ENCODE measurements at places on chromosomes 3 and 15.

DNA sequence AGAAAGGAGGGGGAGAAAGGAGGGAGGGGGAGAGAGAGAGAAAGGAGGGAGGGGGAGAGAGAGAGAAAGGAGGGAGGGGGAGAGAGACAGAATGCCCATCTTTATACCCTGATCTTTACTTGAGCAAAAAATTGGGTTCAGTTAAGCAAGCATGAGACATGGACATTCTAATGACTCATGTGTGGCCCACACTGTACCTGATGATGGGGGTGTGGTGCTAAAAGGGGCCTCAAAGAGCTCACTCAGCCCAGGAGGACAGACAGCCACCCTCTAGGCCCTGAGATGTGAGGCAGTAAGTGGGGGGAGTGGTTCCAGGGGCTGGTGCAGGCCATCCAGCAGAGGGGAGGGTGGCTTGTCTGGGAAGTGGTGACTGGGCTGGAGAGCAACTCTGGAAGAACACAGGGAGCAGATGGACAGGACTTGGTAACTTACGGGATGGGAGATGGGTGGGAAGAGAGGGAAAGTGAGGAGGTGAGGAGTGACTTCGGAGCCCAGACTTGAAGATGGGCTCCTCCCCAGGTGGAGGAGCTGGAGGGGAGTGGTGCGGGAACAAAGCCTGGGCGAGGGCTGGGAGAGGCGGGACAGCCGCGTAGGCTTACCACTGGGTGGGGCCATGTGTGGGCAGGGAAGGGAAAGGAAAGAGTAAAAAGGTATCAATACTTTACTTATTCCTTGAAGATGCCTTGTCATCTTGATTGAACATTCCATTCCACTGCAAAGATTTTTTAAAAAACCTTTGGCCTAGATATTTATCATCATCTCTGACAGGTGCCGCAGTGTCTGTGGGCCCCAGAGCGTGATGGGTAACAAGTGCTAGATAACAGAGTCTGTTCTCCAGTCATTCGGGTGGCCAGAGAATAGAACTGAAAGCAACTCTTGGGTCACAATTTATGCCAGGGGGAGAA is 32.3 kb downstream of the TSPAN3 start:
- no peak for DNase-seq

DNA sequence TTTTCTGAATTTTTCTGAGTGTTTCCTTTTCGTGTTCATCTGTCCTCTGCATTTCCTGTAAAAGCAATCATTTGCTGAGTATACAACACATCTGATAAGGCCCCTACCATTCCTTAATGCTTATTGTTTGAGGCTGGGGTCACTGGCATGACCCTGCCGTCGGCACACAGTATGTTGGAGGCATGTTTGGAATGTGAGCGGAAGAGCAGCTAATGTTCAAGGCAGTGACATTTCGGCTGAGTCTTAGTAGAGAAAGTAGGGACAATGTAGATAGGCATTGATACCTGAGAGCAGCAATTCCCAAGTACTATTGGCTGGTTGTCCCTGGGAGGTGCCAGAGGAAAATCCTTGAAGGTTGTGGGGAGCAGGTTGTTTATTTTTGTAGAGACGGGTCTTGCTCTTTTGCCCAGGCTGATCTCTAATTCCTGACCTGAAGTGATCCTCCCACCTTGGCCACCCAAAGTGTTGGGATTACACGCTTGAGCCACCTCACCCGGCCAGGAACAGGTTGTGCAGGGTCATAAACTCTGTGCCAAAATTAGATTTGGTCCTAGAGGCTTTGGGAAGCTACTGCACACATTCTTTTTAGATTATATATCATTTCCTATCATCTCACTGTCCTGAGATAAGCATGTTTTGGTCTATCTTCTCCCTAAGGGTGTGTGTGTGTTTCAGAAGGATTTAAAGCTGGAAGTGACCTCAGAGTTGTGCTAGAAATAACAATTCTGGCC is 13.5 kb downstream of the PTPN23 start:
- DNase-seq: no peak

- DNase-seq: no peak
These were observed 181.6 kb downstream of the ADAMTSL3 start for GRCh38 chr15:83835479-83835878.

DNA sequence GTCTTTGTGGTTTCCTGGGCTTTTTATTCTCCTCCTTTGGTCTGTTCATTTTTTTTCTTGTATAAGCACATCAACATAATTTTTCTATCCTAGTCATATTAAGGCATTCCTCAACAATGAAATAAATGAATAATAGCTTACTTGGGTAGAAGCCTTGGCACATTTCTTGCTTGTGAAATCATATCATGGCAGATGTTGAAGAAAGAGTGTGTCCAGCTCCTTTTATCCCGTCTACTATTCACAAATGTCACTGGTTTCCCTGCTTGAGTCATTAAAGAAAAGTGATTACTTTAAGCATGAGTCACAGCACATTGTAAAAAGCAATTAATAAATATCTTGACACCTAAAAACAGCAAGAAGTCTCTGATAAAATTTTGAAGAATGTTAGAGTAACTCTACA is 42.1 kb downstream of the MINAR1 start:
- no peak for DNase-seq

- no peak for DNase-seq
These were observed 28.0 kb upstream of the ATG7 start for GRCh38 chr3:11244121-11244677.

DNA sequence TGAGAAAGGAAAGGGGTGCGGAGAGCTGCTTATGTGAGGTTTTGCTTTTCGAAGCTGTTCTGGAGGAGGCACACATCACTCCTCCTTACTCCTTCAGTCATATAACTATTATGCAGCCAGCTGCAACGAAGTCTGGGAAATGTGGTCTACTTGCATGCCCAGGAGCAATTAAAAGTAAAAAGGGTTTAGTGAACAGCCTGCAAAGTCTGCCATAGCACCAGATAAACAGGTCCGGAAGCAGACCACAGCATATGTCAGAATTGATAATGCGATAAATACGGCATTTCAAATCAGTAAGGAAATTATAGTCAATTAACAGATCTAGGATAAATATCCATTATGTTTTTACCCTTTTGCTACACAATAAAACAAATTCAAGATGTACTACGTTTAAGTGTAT is 99.5 kb downstream of the POLR2M start:
- no peak for DNase-seq

DNA sequence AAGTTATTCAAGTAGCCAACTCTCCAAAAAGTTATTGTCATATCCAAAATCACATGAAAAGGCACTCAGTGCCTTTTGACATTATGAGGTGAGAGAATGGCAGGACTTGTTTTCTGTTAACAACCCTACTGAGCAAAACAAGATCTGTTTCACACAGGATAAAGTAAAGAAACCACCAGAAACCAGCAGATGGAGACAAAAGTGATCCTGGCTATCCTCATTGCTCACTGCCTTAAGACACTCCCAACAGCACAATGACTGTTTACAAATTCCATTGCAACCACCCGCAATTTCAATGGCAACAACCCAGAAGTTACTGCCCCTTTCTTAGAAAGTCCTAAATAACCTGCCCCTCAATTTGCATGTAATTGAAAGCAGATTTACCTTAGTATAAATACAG is 352.6 kb upstream of the NDN start:
- DNase-seq: no peak

GRCh38 chr15:76994496-76994895 is 430 bp upstream of the PSTPIP1 start:
- DNase-seq: no peak

DNA sequence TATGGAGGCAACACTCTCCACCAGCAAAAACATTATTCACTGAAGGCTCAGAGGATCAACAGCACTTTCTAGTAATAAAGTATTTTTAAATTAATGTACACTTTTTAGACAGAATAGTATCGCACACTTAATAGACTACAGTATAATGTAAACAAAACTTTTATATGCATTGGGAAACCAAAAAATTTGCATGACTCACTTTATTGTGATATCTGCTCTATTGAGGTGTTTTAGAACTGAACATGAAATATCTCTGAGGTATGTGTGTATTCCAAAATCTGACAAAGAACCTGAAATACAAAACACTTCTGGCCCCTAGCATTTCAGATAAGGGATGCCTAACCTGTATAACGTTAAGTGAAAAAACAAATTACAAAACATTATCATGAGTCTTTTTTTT is 99.7 kb downstream of the PRICKLE2 start:
- no peak for DNase-seq

DNA sequence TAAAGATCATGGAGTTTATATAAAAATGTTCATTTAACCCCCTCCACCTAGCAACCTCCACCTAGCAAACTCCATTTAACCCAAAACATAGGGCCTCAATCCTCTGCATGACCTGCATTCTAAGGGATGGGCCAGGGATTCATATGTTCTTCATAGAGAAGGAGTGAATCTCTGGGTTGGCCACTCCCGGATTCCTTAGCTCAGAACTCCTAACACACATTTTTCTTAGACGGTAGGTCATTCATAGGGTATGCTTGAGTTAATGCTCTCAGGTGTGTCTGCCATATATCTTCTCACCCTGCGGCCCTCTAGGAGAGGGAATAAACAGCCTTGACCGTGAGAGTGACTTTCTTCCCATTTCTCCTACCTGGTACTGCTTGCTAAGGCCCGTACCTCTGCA is 102.0 kb upstream of the IGSF10 start:
- no peak for DNase-seq

DNA sequence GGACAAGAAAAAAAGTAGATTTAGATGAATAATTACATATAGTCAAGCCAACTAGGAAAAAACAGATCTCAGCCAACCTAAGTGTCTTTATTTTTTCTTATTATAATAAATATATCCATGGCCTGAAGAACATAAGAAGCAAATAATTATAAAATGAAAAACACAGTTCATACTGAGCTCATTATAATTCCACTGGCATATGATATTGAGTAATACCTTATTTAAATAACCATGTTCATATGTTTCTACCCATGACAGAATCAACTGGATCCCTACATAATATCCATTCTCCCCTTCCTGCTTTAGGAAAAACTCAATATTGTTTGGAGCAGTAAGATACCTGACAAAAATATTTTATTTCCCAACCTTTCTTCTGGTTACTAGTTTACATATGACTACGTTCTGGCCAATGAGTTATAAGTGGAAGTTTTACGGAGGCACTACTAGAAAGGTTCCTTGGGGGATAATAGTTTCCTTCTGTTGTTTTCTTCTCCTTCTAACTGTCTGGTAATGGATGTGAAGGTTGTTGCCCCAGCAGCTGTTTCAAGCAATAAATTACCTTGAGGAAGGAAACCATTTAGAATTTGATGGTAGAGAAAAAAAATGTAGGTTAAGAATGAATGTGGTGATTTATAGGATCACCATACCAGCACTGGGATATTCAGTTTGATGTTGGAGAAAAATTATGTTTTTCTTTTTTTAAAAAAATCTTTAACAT is 184.1 kb upstream of the MBNL1 start:
- no peak for DNase-seq

DNA sequence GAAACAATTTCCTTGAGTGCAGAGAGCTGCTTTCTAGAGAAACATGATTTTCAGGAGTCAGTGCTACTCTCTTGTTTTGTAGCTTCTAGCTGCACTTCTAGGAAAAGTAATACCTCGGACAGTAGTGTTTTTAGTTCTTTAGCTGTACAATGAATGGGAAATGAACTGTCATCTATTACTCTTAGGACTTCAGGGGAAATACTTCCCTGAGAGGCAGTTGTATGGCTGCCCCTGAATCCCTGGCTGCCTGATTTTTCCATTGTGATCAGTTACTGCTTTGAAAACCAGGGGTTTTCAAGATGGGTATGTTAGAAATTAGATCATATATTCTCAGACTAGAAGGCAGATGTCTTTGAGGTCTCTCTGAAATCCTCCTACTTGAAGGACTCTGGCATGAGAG is 200.3 kb upstream of the SEMA6D start:
- no peak for DNase-seq

GRCh38 chr3:55160241-55160983 is 232.6 kb upstream of the LRTM1 start:
- no peak for DNase-seq

DNA sequence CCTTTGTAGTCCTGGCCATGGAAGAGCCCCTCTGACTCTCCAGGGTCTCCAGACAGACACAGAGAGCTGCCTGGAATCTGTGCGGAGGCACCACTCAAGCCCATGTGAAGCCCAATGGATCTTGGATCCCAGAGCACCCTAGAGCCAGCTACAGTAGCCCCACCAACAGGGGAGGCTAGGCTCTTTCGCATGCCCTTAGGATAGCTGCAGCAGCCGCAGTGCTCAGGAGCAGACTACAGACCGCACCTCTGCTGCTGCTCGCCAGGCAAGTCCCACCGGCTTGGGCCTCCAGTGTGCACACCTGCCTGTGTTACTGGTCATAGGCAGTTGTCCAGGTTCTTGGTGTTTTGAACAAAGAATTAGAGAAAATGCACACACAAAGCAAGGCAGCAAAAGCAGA is 131.6 kb downstream of the SPATA16 start:
- no peak for DNase-seq

GRCh38 chr3:45574067-45574494 is 20.5 kb upstream of the LIMD1 start:
- DNase-seq: no peak

- DNase-seq: no peak
These were observed 39.5 kb upstream of the GRM7 start for GRCh38 chr3:6821411-6821810.

DNA sequence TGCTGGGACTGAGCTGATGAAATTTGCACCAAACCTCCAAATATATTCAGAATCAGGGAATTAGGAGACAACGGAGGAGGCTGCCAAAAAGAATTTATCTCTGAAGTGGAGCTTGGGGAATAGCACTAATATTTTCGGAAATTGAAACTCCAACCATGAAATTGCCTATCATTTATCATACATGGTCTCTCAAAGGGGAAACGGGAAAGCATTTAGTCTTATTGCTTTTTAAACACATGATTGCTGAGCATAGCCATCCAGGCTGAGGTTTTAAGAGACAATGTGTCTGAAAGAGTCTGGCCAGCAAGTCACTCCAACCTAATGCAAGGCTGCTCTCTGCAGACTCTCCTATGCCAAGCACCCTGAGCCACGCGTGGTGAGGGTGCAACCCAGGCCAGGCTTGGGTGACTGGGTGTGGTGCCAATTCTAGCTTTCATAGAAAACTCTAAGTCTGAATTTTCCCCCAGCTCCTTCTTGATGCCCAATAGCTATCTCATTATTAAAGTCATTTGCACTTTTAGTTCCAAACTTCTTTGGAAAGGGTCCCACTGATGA is 200.2 kb downstream of the RPLP1 start:
- no peak for DNase-seq

- DNase-seq: no peak
These were observed 61.6 kb downstream of the ATP1B3 start for GRCh38 chr3:141938011-141938500.

- no peak for DNase-seq
These were observed 47.8 kb upstream of the CDAN1 start for GRCh38 chr15:42784705-42785104.

- no peak for DNase-seq
These were observed 22.9 kb downstream of the CEMIP start for GRCh38 chr15:80801891-80802680.

DNA sequence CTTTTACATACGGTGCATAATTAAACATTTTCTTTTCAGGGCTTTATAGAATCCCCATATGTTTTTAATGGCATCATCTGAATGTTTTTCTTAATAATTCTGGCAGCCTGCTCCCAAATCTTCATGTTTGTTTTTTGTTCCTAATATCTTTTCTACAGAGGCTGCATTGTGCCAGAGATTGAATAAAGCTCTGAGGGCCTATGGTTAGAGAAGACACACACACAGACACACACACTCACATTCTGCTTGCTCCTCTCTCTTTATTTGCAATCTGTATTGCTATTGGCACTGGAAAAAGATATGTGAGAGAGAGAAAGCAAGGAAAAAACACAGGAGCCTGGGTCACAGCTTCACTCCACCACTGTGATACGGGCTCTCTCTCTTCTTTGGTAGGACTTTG is 136.0 kb downstream of the MECOM start:
- DNase-seq: no peak
